ENCODE measurements at places on chromosomes 1 and 21.

DNA sequence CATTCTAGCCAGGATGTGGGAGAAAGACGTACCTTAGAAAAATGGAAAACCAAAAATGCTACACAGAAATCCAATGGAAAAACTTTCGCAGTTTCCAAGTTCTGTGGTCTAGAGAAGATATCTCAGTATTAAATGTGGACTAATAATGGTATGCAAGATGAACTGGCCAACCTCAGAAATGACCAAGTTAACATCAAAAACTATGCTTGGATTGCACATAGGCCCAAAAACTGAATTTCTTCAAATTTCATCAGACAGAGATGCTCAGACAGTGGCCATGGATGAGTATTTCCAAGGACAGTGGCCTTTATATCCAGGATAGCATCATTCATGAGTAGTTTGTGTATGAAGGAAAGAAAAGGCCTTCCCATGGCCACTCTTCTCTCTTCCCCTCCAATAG, 132.2 kb downstream of the TIAM1 start:
- DNase-seq, result no peak

GRCh38 chr1:153946622-153947241, at the start of gene DENND4B:
TSS of gene DENND4B (minus strand) at chr1:153946718. CDS start at chr1:153944374, 2,344 bp downstream.
- DNase-seq, result peak; percentile 80

- DNase-seq, result no peak
Observed at GRCh38 chr1:27098431-27099134, 56.3 kb downstream of the SLC9A1 start.

DNA sequence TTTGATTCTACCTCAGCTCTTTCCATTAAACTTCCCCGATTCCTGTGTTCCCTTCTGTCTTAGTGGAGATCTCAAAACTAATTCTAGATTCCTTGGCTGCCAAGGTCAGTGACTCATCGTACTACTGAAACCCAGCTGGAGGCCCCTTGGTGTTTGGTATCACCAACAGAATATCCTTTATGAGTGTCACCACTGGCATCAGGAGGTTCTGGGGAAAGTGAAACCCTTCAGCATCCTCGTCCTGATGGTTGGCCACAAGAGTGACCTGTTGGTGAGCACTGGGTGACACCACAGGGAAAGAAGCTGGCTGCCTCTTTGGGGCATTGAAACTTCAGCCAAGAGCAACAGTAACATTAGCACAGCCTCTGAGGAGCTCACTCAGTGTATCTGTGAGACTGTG, 9.6 kb downstream of the RAB42 start:
- DNase-seq, result peak; percentile 61

- DNase-seq, result no peak
Observed at GRCh38 chr1:171460018-171460620, 25.2 kb upstream of the PRRC2C start.

GRCh38 chr1:20555025-20555757, 2.8 kb downstream of the FAM43B start:
- DNase-seq, result no peak
